Stimulated activated CD4-positive, alpha-beta T cell treated with anti-CD3 and anti-CD28 coated beads, TNF-alpha, amount 100 ng/mL, for 1 hour (primary cell): ENCODE measurements at places on chromosomes 5 and 9.

DNA sequence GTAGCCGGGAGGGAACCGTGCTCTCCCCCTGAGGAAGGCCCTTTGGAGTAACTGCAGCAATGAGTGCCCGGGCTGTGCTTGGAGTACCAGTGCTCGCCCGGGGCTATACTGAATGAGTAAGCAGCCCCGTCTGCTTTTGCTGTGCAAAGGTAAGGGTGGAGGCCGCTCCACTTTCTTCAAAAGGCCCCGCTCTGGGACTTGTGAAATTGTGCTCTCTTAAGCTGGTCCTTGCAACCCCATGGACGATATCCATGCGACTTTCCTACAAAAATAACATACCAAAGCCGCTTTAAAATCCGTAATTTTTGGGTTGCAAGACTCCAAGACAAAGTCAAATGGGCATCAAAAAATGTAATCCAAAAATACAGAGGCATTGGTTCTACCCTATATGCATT lies 578 bp upstream of the TNFAIP8 start:
- DNase-seq: no peak

DNA sequence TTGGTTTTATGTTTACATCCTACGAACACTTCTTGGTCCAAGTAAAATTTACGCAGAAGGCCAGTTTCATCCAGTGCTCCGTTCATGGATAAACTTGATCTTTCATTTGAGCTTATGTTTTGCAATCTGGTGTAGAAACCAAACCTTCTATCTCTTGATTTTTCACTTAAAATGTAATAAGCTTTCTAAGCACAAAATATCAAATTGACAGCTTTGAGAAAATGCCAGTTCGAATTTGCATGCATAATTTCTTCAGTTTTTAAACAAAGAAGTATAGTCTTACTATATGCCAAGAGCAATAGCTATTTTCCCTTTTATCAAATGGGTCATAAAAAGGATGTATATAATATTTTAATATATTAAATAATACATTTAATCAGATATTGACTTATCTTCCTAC lies 17.8 kb downstream of the DNAH5 start:
- DNase-seq: no peak

DNA sequence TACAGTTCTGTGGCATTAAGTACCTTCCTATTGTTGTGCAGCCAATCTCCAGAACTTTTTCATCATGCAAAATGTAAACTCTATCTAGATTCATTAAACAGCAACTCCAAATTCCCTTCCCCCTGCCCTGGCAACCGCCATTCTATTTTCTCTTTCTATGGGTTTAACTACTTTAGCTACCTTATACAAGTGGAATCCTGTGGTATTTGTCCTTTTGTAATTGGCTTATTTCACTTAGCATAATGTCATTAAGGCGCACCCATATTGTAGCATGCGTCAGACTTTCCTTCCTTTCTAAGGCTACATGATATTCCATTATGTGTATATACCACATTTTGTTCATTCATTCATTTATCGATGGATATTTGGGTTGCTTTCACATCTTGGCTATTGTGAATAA lies 142.4 kb downstream of the CAAP1 start:
- DNase-seq: no peak

GRCh38 chr5:52909192-52909591 lies 80.0 kb upstream of the ITGA2 start:
- DNase-seq: no peak

GRCh38 chr5:83672646-83673045 lies 48.0 kb downstream of the HAPLN1 start:
- no peak for DNase-seq

DNA sequence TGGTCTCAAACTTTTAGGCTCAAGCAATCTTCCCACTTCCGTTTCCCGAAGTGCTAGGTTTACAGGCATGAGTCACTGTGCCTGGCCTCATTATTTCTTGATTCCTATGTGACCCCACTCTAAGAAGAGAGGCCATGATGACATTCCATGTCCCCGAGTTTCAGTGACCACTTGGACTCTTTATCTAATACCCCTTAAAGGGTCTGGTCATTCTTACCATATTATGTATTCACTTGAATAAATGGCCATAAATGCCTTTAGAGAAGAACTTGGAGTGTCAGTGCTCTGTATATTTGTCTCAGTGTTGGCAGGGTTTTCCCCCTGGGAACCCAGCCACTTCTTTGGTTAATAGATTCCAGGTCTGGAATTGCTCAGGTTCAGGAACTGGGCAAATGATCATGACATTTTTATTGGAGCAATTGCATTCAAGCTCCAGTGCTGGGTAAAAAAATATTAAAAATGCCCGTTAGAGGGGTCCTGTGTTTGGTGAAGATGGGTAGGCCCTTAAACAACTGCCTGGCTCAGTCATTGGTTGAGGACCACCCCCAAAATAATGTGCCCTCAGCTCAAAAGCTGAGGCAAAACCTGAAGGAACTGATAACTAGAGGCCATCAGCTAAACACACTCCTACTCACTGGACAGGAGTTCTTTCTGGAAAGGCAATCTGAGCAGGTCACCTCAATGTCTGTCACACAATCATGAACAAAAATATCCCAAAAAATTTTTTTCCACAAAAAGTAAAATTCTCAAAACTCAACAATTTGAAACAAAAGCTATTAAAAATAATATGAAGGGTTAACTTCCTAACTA lies 186.6 kb upstream of the ZNF608 start:
- DNase-seq: no peak

DNA sequence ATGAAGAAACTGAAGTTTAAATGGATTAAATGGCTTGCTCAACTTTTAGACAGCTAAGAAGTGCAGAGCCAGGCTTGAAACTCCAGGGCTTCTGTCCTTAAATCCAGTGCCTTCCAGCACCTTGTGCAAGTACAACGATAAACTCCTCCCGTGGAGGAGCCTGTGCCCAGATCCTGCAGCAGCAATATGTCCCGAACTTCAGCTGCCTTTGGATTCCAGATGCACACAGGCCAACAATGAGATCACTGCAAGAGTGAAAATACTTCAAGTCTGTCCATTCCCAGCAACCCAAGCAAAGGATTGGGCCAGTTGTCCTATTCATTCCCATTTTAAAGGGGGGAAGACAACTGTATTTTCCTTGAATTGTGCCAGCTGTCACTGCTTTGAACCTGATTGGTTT lies 199.6 kb downstream of the CRB2 start:
- DNase-seq: no peak

DNA sequence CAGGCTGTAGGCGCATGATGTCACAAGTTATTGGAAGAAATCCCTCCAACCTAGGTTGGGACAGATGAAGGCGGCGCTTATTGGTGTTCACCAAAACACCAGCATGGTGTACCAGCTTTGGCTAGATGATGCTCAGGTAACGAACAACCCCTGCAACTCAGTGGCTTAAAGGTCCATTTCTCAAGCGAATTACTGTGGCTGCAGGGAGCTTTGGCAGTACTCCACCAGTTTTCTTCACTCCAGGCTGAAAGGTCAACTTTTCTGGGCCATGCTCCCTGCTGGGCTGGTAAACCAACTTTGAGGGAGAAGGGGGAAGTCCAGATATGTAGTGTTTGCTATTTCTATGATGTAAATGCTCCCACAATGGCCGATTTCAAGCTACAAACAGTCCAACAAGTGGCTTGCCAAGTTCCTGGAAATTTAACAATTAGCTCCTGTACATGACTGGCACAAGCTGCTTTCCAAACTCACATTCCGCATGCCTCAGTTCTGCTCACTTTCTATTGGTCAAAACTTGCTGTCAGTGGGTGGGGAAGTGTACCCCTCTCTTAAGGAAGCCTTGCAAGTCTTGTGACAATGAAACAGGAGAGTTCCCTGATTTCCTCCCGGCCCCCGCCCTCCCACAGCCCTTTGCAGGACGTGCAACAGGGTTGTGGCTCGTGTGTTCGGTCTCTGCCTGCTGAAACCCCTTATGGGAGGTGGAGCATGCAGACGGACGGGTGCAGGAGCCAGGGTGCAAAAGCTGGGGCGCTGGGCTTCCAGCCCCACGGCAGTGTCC lies 588 bp upstream of the ZBED3 start:
- DNase-seq: no peak

DNA sequence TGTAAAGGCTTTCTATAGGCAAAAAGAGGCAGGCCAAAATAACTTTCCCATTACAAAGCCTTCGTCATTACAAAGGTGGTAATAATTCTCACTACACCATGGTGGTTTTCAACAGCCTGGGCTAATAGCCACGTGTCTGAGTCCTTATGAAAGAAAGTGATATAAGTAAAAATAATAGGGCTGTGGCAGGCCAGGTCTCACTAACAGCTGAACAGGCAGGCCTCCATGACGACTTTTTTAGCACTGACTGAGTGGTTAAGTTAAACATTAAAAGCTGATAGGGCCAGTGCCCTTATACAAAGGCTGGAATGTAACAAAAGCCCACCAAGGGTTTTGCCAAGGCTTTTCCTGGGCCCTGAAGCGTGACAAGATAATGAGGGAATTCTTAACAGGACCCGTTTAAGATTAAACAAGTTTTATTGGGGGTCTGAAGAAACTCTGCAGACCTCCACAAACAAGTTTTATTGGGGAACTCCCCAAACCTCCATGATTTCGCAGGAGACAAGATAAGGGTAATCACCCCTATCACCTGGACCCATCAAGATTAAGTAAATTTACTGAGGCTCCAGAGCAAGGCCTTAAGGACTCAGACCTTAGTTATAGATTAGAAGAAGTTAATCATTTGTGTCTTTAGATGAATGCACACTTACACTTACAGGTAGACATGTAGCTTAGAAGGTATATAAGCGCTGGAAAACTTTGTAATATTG lies 412.9 kb downstream of the CHSY3 start:
- DNase-seq: no peak

GRCh38 chr5:59763541-59763940 lies 130.0 kb downstream of the PDE4D start:
- no peak for DNase-seq

- no peak for DNase-seq
Measured at GRCh38 chr5:83353231-83353630, 118.3 kb upstream of the VCAN start.

DNA sequence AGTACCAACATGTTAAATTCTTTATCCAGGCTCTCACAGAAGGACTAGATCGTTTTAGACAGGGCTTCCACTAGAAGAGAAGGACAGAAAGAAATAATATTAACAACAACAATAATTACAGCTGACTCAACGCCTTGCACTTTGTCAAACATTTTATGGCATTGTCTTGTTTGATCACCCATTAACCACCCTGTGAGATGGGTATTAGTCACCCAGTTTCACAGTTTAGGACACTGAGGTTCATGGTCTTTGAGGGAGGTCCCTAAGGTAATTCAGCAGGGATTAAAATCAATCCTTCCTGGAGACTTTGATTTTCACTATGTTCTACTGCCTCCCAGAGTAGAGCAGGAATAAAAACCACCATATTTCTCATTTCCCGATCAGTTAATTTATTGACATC lies 51.4 kb upstream of the BNC2 start:
- DNase-seq: no peak

GRCh38 chr5:75509956-75510355 lies 1.5 kb downstream of the CERT1 start:
- DNase-seq: no peak
